ENCODE measurements at places on chromosomes 7 and 10. TPM values are rescaled to one million over a fixed set of nuclear protein-coding genes. Genes with fewer than 3 reads are reported as not detected.

VWA2 gene
- total RNA-seq, result not detected

CTAGE15 gene
- 3.9 TPM for total RNA-seq

DEPP1 gene
- 1.2 TPM for total RNA-seq

PTPRN2 gene
- under 0.01 TPM for total RNA-seq

ZNF425 gene
- 6.7 TPM for total RNA-seq

NKX1-2 gene
- not detected for total RNA-seq

FOXI2 gene
- total RNA-seq, result not detected

ZNF655 gene
- 85.6 TPM for total RNA-seq

CAMK1D gene
- total RNA-seq, result 1.4 TPM

Data from placental epithelial cell (primary cell).